ENCODE measurements at places on chromosomes 3 and 15.
A peak's percentile ranks its signal among the peaks of the same experiment; 100 is the strongest.

DNA sequence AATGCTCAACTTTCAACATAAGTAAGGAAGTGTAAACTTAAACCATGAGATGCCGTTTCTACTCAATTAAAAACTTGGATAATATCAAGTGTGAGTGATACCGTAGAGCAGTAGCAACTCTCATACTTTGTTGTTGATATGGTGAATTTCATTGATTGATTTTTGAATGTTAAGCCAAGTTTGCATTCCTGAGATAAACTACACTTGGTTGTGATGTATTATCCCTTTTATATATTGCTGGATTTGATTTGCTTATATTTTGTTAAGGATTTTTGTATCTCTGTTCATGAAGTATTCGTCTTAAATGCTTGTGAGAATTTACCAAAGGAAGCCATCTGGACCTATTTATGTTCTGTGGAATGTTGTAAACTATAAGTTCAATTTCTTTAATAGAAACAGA is 21.7 kb downstream of the SLMAP start:
- no peak for DNase-seq

GRCh38 chr3:178042376-178042775 is 493.9 kb upstream of the KCNMB2 start:
- DNase-seq, result no peak

GRCh38 chr3:51353691-51354090 is 31.4 kb upstream of the MANF start:
- no peak for DNase-seq

- no peak for DNase-seq
Measured at GRCh38 chr15:93887151-93887550, 344.2 kb upstream of the MCTP2 start.

DNA sequence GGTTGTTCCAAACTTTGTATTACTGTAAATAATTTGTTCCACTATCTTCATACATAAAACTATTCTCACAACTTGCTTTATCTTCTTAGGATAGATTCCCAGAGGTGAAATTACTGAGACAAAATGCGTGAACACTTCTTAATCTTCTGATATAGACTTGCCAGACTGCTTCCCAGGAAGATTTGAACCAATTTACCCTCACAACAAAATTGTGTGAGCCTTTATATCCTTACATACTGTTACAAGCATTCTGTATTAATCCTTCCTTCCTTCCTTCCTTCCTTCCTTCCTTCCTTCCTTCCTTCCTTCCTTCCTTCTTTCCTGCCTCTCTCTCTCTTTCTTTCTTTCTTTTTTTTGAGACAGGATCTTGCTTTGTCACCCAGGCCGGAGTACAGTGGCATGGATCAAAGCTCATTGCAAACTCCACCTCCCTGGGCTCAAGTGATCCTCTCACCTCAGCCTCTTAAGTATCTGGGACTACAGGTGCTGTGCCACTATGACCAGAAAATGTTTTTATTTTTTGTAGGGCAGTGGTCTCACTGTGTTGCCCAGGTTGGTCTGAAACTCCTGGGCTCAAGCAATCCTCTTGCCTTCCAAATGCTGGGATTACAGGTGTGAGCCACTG is 57.1 kb upstream of the SSR3 start:
- no peak for DNase-seq

- DNase-seq, result no peak
Measured at GRCh38 chr15:89633585-89633984, 21.7 kb downstream of the KIF7 start.

DNA sequence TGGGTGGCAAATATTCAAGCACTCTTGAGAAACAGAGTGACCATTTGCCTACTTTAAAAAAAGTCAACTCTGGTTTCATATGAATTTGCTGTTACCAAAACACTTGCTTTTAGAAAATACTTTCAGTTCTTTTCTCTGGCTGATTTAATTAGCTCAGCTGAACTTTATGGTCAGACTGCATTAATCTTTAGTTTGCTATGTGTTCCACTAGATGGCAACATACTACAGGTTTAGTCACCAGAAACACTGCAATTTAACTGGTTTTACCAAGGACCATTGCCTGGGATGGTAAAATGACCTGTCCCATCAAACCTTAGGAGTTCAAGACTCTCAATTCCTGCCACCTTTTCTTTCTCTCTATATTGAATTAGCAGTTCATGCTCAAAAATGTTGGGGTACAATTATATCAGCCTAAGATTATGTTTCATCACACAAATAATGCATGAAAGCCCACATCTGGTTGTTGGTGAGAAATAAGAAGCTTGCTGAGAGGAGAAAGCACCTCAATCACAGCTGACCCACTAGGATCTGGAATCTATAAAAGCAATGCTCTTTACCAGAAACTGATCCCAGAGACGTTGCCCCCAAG is 14.2 kb downstream of the EIF4E3 start:
- DNase-seq, result no peak

DNA sequence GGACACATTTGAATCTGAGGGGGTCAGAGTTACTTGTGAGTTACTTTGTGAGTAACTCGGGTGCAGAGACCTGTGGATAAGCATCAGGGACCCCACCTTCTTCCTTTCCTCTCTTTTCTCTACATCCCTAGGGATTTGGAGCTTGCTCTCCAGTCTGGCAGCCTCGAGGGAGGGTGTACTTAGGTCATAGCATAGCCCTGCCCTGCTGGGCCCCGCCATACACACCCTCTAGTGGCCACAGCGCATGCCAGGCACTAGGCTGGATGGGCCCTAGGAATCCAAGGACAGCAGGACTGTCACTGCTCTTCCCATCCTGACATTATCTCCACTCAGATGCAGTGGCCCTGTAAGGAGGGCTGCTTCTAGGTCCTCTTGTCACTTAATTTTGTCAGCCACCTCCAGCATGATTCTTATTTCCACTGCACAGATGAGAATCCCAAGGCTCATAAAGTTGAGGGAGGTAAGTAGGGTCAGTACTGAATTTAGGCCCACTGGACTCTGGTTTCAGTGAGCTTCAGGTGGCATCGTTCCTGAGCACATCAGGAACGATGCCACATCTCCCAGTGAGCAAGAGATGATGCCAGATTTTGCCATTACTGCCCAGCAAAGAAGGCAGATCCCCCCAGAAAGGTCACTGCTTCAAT is 3.6 kb upstream of the SMAD6 start:
- peak; percentile 40 for DNase-seq

DNA sequence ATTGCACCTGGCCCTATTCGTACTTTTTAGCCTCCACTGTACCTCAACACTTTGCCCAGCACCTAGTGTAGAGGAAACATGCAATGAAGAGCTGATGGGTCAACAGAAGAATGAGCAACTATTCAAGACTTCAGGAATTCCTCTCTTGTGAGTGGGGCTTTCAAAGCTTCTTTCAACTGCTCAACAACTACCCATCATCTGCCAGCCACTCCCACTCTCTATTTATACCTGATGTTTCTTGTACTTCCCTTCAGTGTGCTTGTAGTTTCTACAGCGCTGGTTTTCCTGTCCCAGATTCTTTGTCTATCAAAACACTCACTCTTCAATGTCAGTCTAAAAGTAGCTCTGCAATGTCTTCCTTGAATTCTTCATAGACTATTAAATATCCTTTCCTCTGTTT is 168.3 kb upstream of the LPP start:
- no peak for DNase-seq

DNA sequence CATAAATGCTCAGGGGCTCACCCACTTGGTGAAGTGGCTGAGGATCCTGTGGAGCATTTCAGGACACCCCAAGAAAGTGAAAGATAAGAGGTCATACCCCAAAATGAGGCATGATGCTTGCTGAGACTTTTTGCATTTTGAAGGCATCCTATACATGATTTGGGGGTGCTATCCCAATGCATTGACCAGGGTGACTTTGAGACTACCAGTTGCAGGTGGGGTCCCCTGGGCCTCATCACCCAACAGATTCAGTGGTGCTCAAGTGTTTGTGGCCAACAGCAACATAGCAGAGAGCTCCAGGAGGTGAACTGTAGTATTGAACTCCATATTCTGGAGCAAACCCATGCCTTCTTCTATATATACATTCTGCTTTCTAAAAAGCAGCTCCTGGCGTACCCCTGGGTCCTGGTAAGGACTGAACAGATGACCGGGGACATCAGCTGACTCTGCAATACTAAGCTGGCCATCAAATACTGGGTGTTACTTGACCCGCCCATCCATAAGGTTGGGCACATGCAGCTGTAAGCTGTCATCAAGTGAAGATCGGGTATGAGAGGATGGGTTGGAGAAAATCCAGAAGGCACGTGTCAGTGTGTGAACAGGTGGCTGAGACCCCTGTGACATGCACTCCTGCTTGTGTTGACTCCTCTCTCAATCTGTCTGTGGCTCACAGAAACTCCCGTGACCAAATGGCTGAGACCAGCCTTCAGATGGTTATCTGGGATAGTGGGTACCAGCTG is 143.3 kb downstream of the KLF13 start:
- no peak for DNase-seq

Measured in gastrocnemius medialis (tissue), 4 donors.